HuH-7 (cell line): ENCODE measurements at places on chromosomes 12 and 14.
A peak's percentile ranks its signal among the peaks of the same experiment; 100 is the strongest.

DNA sequence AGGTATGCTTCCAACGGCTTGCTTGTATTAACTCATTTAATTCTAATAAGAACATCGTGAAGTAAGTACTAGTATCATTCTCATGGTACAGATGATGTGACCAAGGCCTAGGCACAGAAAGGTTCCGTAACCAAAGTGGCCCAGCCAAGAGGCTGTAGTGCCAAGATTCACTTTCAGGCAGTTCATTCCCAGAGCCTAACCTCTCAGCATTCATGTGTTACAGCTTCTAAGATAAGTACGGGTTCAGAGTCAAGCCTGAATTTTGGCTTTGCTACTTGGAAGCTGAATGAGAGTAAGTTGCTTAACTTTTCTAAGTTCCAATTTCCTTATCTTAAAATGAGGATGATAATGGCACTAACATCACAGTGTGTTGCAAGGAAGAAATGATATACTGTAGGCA is 379.9 kb downstream of the AEBP2 start:
- DNase-seq, result no peak

DNA sequence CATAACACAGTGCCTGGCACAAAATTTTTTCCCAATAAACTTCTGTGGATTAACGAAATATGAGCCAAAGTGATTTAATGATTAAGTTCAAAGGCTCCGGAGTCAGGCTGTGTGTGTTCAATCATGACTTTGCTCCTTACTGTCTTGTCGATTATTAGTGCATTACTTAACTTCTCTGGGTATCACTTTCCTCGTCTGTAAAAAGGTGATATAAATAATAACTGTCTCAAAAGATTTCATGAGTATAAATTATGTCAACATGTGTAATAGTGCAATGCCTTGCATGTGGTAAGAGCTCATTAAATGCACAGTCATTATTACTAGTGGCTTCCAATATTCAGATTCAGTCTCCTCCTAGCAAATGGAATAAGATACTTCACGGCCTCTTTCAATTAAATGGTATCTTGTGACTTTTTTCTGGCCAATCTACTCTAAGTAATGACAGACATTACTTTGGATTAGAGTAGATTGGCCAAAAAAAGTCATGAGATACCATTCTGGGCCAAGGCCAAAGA is 6.8 kb upstream of the IFNG start:
- DNase-seq, result no peak

DNA sequence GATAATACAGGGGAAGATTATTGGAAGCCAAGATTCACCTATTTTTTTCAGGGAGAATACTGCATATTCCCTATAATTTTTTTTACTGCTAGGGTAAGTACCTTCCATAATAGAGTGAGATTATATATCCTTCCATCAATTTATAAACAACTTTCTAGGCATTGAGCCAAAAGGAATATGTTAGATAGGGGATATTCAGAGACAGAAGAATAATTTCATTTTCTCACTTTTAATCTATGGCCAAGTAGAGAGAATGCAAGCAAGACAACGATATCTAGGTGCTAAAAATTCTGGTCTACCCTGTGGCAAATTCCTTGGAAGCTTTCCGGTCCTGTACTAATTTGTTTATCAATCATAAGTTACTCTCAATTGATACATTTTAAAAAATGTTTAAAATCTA is 69.7 kb upstream of the STAC3 start:
- no peak for DNase-seq

GRCh38 chr12:9751204-9752144 is 9.2 kb downstream of the CD69 start:
- peak; percentile 19 for DNase-seq

DNA sequence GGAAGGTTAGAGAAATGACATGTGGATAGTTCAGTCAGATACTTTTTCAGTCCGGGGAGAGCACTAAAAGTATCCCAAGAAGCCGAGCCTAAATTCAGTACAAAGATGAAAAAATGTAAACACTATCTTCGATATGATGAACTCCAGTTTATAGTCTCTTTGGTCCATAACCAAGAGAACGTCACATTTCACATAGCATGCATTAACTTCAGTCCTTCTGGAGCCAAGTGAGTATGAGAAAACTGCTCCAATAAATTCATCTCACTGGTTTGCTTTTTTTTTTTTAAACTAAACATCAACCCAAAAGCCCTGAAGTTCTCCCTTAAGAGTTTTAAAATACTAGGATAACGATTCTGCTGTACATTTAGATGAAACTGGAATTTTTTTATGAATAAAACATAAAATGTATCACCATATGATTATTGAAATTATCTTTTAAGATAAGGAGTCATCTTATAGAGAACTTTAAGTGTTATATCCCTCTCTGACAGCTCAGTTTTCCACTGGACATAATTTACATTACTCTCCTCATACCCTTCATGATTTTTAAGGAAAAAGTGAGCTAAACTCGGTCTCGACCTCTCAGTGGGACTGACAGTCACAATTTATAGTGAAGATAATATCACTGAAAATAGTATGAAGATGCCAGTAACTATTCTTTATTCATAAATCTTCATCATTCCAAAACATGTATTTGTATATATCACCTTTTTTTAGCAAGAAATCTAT is 841.5 kb upstream of the FLRT2 start:
- no peak for DNase-seq

DNA sequence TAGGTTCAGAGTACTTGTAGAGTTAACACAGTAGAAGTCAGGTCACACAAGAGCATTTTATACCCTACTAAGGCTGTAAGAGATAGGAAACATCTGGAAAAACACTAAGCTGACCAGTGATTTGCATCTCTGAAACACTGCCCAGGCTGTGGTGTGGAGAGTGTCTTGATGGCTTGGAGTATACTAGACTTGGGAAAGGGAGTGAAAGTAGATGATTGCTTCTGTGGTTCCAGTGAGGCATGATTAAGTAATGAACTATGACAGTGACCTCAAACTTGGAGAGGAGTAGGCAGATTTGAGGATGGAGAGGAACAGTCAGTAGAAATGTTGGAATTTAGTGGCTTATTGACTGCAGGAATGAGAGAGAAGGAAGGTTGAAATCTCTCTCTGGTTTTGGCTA is 201.2 kb downstream of the FLRT2 start:
- DNase-seq, result no peak

- peak; percentile 48 for DNase-seq
Observed at GRCh38 chr14:75518625-75519024, 3.6 kb upstream of the BATF start.

- DNase-seq, result no peak
Observed at GRCh38 chr12:46919666-46920400, 94.0 kb upstream of the SLC38A4 start.

DNA sequence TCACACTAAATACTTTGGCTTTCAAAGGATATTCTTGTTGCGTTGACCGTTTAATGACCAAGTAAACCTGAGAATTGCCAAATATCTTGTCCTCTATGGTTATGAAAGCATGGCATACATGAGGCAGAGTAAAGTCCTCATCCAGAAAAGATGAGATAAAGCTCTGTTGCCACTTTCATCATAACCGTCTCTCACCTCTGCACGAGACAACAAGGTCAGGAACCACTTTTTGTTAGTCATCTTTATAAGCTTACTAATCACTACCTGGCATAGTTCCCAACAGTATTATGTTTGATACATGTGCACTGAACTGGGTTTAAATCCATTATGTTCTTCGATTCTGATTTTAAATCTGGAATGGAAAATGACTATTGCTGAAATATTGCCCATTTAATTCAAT is 31.3 kb downstream of the PTPRB start:
- no peak for DNase-seq

GRCh38 chr14:31059152-31059924 is 33.2 kb upstream of the STRN3 start:
- DNase-seq, result peak; percentile 83
